A549 treated with AZD2906 at 1 μM for 4 hours (cell line): ENCODE measurements at places on chromosomes 1 and 21. TPM values are rescaled to one million over a fixed set of nuclear protein-coding genes. Genes with fewer than 3 reads are reported as not detected.

Gene GNG12
- 54.0 to 82.8 TPM (median 65.1 TPM) in 5 replicates for total RNA-seq

Gene ATP6V1G3
- total RNA-seq = not detected in 5 replicates

Gene DNM3
- total RNA-seq = 0.33 to 0.64 TPM (median 0.51 TPM) in 5 replicates

Gene WDR64
- total RNA-seq = not detected in 5 replicates

Gene SPATA45
- not detected in 5 replicates for total RNA-seq

Gene APH1A
- total RNA-seq = 137 to 147 TPM (median 146 TPM) in 5 replicates

Gene F13B
- total RNA-seq = 0.05 to 0.08 TPM (median 0.07 TPM) in 3 of 5 replicates, not detected in the others

Gene FCGR1A
- not detected in 5 replicates for total RNA-seq

Gene FAM72C
- total RNA-seq = 3.6 to 5.9 TPM (median 4.8 TPM) in 5 replicates

Gene DNALI1
- 0.03 TPM in 1 of 5 replicates, not detected in the others for total RNA-seq

Gene PCAT6
- total RNA-seq = 2.6 to 4.4 TPM (median 3.5 TPM) in 5 replicates

Gene AGRN
- 78.5 to 115 TPM (median 107 TPM) in 5 replicates for total RNA-seq
